ENCODE measurements at places on chromosomes 6 and 20. TPM values are rescaled to one million over a fixed set of nuclear protein-coding genes. Genes with fewer than 3 reads are reported as not detected.

DNA sequence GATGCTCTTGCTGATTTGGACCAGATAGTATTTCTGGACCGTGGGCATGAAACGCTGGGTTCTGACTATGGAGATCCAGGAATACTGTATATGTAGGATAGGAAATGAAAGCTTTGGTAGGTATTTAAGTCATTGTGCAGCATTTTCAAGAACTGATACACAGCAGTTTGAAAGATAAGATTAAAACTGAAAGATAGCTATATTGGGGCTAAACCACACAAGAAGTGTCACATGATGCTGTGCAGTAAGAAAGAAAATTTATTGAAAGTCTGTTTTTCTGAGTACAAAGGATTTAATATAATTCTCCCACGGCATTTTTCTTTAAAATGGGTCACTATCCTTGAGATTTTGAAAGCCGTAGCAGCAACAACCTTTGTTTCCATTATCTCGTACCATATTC is 305 bp downstream of the IL17A start:
- no peak for DNase-seq

GRCh38 chr20:48635361-48635760 is 192.4 kb downstream of the PREX1 start:
- no peak for DNase-seq

GRCh38 chr6:74879976-74880375 is 325.9 kb downstream of the COL12A1 start:
- no peak for DNase-seq

GRCh38 chr6:33751771-33752645 is 5.3 kb upstream of the IP6K3 start:
- DNase-seq, result peak; percentile 53

DNA sequence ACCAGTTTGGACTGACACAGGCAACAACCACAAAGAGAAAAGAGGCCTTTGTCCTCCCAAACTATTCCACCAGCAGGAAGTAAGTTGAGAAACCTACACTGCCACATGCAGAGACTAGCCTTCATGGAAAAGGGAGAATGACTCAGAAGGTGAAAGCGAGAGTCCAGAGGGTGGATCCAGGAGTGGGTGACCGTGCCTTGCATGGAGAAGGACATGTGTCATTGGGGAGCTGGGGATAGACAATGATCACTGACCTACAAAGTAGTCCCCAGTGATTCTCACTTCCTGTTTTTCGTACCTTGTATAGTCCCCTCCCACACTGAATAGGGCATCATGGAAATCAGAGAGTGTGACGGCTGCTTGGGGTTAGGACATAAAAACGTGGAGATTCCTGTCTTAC is 91.9 kb downstream of the MYLK4 start:
- no peak for DNase-seq

- DNase-seq, result no peak
These were observed 11.6 kb upstream of the EZR start for GRCh38 chr6:158830736-158831135.

GRCh38 chr6:157990321-157991066 is 8.8 kb downstream of the SYNJ2 start:
- DNase-seq, result no peak

- DNase-seq, result no peak
These were observed 248.6 kb downstream of the HIVEP2 start for GRCh38 chr6:142696123-142697000.

DNA sequence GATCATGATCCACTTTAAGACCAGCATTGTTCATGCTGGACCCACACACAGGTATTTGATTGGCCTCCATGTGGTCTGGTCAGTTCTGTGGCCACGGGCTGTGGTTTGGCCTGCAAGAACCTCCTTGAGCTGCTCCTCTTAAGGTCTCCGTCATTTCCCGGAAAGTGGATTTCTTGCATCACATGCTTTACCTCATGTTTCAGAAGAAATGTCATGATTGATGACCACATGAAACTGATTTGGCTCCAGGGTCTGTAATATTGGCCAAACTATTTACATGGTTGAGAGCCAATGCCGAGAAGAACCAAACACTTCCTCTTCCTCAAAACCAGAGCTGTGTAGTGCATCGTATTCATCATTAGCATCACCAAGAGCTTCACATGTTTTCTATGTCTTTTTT is 13.2 kb upstream of the RSPH3 start:
- no peak for DNase-seq

- no peak for DNase-seq
These were observed 166.7 kb upstream of the CENPW start for GRCh38 chr6:126173265-126173664.

GRCh38 chr6:35543459-35544193 is 30.9 kb upstream of the TULP1 start:
- no peak for DNase-seq

GRCh38 chr6:137309078-137309762 is 90.0 kb upstream of the IFNGR1 start:
- peak; percentile 18 for DNase-seq

- no peak for DNase-seq
These were observed 13.2 kb upstream of the RIPOR3 start for GRCh38 chr20:50704514-50704913.

DNA sequence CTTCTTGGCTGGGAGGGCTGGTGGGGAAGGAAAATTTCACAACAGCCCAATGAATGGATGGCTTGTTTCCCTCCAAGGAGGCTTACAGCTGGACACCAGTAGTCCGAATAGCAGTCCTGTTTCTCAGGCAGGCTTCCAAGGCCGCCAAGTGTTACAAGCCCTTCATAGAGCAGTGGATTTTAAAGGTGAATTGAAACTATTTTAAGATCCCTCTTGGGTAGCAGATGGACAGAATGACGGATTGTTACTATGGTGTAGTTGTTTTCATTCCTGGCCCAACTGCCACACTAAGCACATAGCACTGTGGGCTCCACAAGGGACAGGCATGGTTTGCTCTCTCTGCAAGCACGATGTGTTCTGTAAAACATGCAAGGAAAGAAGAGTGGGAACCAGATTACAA is 203.3 kb upstream of the TAB2 start:
- DNase-seq, result no peak

GRCh38 chr6:22556266-22556665 is 13.1 kb upstream of the HDGFL1 start:
- no peak for DNase-seq

DNA sequence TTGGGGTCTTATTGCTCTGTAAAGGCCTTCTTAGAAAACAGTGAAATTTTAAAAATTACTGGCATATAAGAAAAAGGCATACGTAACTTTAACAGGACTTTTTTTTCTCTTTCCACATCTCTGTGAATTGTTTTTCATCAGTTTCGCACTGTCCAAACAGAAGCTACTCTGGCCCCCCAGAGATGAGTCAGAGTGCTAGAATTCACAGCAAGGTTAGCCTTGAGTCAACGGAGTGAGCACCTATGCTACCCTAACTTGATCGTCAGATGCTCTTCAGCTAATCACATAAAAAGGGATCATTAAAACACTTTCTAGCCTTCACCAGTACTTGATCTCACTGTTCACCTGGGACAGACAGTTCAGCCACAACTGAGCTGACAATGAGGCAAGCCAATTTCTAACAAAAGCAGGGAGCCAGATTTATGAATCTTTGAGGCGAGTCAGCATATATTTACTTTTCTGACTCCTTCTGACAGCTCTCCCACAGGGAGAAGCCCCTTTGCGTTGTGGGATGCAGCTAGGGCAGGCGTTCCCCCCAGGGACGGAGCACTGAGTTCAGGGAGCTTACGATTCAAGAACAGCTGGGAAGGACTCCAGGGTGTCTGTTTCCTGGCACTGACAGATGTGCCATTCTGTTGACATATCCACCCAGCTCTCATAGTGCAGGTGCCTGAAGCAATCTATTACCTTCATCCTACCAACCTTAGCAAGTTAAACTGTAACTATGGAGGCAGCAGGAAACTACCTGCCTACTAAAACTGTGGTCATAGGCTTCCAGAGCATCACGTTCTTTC is 46.4 kb upstream of the SPDEF start:
- peak; percentile 76 for DNase-seq

- DNase-seq, result no peak
These were observed 81.0 kb downstream of the HIVEP2 start for GRCh38 chr6:142863981-142864380.

GRCh38 chr6:3455569-3456394 is 1.1 kb downstream of the SLC22A23 start:
- peak; percentile 14 for DNase-seq

- no peak for DNase-seq
These were observed 298.8 kb downstream of the FOXA2 start for GRCh38 chr20:22285555-22285954.

DNA sequence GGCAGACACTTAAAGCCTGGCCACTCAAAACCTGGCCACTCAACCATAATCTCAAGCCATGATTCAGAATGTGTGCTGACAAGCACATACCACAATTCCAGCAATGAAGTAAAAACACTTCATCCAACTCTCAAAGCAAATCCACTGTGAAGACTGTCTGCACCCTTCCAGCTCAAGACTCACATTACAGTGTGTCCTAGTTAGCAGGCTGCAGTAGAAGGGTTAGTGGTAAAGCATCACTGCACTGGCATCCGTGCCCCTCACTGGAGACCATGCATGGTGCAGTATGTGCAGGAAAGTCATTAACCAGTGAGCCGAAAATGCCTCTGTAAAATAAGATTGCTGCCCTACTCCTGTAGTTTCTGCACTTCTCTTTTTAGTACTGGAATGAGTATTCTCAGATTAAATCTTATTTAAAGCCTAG is 43.4 kb downstream of the SLC23A2 start:
- no peak for DNase-seq

DNA sequence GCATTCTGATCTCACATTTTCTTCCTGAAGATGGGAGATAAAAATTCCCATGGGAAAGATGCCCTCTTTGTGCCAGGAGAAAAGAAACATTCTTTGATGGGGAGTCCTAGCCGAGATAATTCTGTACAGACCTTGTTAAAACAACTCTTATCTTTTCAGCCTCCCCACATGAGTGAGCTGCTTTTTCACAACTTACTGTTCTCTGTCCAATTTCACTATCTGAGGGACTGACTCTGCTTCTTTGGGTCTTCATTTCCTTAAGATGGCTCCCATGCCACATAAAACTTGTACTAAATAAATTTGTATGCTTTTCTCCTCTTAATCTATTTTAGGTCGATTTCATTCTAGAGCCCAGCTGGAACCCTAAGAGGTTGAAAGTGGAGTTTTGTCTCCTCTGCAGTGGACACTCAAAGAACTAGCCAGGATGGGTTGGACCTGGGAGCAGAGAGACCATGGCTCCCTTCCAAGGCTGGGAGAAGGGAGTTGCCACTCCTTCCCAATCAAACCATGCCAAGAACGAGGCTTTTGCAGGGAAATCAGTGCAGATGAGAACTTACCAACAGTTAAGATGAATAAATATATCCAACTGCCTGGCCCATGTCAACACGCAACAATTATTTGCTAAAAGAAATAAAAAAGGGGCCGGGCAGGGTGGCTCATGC is 285.8 kb upstream of the SULF2 start:
- DNase-seq, result no peak

The ELOVL2 gene
- total RNA-seq, result 0.07 TPM

The SLC35F1 gene
- 0.29 TPM for total RNA-seq

The HDGFL1 gene
- not detected for total RNA-seq

The SPATA25 gene
- 1.8 TPM for total RNA-seq

The NOTCH4 gene
- 18.2 TPM for total RNA-seq

The SNX5 gene
- 88.8 TPM for total RNA-seq

The BHLHE23 gene
- not detected for total RNA-seq

All from gastrocnemius medialis (tissue), 4 donors.